Activated naive CD4-positive, alpha-beta T cell treated with anti-CD3 and anti-CD28 coated beads, Interleukin-2, amount 50 U/mL, for 72 hours (primary cell): ENCODE measurements at places on chromosomes 5 and 9.

DNA sequence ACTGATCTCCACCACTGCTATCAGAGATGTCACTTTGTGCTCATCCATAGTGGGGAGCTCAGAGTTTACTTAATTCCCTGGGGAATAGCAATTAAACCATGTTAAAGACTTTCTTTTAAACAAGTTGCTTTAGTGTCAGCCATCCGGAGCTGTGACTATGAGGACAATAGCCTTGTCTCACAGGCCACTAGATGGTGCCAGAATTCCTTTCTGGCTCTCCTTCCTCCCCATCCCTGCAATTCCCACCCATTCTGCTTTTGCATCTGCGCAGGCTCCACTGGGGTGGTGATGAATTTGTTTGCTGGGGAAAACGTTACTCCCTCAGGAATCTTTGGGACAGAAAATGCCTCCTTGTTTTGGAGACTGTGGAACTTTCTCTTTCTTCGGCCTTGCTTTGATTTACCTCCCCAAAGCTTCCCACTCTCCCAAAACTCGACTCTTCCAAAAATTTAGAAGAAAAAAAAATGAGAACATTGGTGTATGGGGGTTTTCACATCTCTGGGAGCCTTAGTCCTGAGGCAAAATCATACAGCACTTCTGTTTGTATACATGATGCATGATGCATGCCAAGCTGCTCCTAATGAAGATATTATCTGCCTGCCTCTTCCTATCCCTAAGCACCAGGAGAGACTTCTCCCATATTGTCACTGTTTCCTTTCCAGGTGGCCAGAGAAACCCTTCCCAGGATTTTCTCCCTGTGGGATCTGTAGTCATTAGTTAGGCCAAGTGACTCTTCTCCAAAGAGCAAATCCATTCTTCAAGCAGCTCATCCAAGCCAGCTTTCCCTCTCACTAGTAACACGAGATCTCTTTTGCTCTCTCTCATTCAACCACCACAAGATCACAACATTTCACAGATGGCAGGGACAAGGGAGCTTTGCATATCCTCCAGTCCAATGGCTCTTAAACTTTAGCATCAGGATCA is 466.1 kb downstream of the TLR4 start:
- DNase-seq, result no peak

DNA sequence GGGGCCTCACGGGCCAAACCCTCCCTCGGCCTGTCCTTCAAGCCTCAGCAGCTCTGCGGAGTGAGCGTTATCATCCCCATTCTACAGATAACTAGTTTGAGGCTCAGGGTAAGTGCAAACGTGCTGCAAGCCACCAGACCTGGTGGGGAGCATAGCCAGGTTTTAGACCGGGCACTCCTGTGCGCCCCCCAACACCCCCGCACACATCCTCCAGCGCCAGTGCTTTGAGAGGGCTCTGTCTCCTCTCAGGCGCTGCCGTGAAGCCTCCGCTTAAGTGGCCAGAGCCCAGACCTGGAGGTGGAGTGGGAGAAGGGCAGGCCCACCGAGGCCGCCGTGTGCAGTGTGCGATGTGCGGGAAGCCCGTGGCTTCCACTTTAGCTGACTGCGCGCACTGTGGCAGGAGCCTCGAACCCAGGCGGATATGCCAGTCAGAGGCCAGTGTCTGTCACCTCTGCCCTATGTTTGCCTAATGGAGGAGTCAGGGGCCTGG is 1.6 kb upstream of the MGAT1 start:
- no peak for DNase-seq

DNA sequence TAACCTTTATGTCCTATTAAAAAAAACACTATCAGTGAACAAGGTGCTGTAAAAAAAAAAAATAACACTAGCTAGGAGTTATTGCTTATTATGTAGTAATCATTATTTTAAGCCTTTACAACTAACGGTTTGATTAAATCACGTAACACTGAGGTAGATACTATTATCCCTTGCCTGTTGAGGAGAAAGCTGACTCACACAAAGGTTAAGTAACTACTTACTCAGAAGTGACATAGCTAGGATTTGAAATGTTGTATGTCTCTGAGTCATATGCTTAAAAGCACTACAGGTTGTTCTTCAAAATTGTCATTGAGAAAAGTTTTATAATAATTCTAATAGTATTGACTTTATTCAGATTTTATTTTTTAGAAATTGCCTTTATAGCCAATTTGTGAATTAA is 8.8 kb downstream of the TENT2 start:
- DNase-seq, result no peak

DNA sequence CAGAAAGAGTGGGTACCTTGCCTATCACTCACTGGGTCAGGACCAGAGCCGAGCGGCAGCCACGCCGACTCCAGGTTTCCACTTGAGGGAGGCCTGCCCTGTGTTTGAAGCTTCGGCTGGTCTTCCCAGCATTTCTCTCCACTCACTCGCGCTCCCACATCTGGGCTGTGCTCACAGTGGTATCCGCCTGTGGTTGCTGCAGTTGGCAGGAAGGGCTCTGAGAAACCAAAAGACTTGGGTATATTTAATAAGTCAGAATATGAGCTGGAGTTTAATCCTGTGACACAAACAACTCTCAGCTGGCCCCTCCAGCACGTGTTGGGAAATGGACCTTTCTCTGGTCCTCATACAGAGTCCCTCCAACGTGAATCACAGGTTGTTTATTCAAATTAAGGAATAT is 70.9 kb downstream of the SPRY4 start:
- no peak for DNase-seq

DNA sequence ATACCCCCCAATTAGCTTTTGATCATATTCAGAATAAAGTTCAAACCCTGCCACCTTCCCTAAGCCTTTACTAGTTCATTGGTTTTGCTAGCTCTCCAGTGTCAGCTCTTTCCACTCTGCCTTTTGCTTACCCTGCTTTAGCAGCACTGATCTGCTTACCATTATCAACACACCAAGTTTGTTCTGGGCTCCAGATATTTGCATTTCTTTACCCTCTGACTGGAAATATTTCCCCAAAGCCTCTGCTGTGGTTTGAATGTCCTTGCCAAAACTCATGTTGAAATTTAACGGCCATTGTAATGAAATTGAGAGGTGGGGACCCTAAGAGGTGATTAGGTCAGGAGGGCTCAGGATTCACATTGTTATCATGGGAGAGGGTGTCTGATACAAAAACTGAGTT is 99.5 kb downstream of the GCNT1 start:
- DNase-seq, result no peak

DNA sequence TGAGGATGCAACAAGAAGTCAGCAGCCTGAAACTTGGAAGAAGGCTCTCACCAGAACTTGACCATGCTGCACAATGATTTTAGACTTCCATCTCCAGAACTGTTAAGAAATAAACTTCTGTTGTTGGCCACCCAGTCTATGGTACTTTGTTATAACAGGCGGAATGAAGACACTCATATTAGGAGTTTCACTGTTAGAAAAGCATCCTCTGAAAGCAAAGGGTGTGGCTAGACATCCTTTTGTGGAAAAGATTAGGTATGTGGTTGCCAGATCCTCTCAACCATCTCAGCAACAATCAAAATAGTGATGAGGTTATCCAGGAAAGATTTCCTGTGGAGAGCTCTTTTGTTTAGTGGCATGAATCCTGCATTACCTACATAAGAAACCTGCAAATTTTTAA is 20.7 kb downstream of the ITGA2 start:
- DNase-seq, result no peak

DNA sequence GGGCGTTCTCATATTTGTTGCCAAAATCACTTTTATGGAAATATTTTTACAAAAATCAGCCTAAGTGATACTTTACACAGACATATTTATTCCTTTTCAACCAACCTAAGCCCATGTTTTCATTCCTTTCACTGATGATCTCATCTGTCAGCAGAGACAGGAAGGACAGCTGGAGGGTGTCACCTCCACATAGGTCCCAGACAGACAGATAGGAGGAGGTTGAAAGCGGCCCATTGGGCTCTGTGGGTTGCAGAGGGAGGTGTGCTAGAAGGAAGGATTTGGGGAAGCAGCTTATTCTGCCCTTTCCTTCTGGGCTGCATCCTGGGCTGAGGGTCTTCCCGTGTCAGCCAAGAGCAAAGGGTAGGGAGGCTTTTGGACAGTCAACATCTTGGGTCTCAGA is 26.0 kb upstream of the SEMA4D start:
- DNase-seq, result no peak

DNA sequence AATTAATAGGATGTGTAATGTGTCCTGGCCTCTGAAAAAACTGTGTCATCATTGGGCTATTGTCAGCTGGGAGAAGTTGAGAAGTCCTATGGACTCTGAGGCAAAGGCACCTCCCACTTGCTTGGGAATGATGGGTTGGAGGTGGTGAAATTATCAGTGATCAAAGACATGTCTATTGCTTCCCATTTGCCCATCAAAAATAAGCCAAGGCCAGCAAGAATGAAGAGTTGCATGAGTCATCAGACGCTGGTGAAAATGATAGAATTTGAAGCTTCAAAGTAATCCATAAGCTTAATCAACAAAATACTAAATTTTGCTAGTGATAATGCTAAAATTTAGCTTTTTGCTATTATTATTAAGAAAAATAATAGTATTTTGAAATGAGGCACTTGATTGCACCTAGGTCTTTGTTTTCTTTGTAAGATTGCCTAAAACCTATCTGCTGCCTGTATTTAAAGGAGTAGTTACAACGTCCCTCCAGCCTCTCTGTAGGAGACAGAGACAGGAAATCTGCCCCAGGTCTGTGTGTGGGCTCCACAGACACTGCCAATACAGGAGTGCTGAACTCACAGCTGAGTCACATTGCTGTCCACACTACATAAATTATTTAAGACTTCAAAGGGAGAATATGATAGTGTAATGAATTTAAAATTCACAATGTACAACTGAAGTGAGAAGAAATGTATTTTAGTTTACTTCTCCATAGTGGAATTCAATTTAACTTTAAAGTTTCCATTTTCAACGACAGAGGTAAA is 48.4 kb upstream of the APC start:
- DNase-seq, result no peak

DNA sequence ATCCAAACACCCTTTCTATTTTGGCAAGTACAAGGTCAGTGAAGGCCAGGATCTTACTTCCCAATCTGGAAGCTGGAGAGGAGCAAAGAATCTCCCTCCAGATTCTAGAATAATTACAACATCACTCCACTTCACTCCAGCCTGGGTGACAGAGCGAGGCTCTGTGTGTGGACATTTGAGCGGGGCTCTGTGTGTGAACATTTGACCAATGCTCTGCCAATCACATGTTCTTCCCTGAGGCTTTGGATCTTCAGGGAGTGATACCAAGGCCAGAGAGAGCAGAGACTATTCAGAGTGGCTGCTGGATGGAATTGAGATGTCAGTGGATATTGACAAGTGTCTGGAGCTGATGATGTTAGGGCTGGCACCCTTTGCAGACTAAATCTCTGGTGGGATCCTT is 24.7 kb upstream of the ANKRD34B start:
- no peak for DNase-seq

DNA sequence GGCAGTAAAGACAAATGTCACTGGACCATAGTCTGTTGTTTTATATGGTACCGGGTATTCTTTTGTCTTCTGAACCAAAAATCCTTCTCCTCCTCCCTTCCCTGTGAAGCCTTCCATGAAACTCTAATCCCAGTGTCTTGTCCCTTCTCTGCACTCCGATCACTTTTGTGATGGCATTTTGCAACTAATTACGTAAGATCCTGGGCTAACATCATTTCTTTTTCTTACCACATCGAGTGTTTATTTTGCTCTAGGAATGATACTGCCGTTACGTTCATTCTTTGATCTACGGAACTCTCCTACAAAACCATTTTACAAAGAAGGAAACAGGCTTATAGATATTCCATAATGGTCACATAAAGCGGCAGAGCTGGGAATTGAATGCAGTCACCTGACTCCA is 33.7 kb downstream of the SNX18 start:
- DNase-seq, result no peak

GRCh38 chr5:2001300-2001699 is 118.6 kb upstream of the IRX4 start:
- DNase-seq, result no peak

- no peak for DNase-seq
These were observed 33.4 kb upstream of the BARHL1 start for GRCh38 chr9:132548751-132549640.

DNA sequence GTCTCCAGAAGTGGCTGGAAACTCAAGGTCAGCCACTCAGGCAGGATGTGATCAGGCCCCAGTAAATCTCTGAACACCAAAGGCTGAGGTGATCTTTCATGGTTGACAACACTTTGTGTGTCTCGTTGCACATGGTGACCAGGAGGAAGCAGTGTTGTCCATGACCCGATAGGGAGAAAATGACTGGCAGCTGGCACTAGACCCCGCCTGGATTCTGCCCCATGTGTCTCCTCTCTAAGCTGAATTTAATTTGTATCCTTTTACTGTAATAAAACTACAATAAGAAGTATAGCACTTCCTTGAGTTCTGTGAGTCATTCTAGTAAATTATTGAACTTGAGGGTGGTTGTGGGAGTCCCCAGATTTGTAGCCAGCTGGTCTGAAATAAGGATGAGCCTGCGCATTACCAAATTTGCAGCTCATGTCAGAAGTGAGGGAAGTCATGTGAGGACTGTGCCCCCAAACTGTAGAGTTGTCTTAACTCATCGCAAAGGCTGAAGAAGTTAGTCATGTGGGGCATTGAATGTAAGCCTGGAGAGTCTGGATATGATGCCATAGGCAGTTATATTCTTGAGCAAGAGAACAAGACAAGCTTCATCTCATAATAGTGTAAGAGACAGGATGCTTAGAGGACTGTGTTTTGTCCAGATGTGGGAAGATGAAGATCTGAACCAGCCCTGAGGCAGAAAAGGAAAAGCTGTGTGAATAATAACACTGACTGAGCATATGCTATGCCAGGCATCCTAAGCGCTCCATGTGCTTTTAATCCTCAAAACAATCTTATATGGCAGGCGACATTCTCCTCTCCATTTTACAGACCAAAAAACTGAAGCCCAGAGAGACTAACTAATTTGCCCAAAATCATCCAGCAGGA is 55.9 kb downstream of the TMEM215 start:
- no peak for DNase-seq

GRCh38 chr5:131587541-131587940 is 47.5 kb downstream of the RAPGEF6 start:
- DNase-seq, result no peak

- no peak for DNase-seq
These were observed 63.1 kb upstream of the DEPDC1B start for GRCh38 chr5:60763061-60763460.

GRCh38 chr9:104258296-104259011 is 164.3 kb downstream of the SMC2 start:
- no peak for DNase-seq

DNA sequence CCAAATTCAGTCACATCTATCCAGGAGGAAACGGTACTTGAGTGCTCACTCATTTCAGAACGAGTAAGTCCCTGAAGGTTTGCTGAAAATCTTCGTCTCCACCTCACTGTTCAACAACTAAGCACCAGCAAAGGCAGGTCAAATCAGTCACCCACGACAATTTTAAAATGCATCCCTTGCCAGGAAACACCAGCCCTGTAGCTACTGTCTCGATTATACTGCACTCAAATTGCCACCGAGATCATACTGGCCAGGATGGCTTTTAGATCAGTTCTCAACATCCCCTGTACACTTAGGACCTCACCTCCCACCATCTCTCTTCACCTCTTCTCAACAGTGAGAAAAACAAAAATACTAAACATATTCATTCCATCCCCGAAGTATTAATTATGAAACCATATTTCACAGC is 298.6 kb downstream of the AGTPBP1 start:
- DNase-seq, result no peak

- no peak for DNase-seq
These were observed 123.5 kb upstream of the ICE1 start for GRCh38 chr5:5298841-5299541.
